ENCODE measurements at places on chromosomes 2 and 18.

GRCh38 chr2:76039505-76039904, 328.8 kb upstream of the GCFC2 start:
- no peak for DNase-seq

- no peak for DNase-seq
Observed at GRCh38 chr2:56871644-56872043, 687.9 kb downstream of the CCDC85A start.

GRCh38 chr2:28810384-28811285, at the start of gene SPDYA:
TSS of gene SPDYA (plus strand) at chr2:28810834. CDS start at chr2:28816015, 5,181 bp downstream.
- peak; percentile 76 for DNase-seq

DNA sequence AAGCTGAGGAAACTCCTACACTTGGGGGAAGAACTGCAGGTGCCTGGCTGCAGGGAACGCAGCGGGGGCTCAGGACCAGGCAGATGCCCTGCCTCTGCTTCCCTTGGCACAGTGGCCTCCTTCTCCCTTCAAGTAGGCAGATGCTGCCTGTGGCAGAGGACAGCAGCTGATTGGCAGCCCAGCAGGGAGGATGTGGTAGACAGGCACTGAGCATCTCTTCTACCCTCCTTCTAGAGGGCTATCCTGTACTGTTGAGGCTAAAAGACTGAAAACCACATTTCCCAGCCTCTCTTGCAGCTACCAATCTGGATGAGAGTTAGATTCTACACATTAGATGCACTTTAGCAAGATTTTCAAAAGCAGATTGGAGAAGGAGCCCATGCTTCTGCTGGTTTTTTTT, 105.7 kb downstream of the MSH2 start:
- no peak for DNase-seq

DNA sequence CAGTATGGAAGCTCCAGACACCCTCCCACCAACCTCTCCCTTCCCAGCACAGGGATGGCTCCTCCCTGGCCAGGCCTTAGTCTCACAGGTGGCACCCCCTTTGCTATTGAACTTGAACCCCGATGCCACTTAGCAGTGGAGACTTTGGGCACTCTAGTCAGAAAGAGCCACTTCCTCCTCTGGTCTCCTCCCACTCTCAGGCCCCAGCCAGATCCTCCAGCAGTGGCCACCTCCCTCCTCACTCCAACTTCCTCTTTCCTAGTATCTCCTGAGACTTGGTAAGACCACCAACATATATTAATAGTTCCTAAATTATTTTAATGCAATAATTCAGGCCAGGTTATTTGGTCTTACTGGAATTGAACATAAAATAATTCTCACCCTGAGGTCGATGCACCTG, 437.2 kb upstream of the ID2 start:
- DNase-seq = peak; percentile 46

GRCh38 chr2:44943031-44943692, 1.7 kb downstream of the SIX3 start:
- no peak for DNase-seq

DNA sequence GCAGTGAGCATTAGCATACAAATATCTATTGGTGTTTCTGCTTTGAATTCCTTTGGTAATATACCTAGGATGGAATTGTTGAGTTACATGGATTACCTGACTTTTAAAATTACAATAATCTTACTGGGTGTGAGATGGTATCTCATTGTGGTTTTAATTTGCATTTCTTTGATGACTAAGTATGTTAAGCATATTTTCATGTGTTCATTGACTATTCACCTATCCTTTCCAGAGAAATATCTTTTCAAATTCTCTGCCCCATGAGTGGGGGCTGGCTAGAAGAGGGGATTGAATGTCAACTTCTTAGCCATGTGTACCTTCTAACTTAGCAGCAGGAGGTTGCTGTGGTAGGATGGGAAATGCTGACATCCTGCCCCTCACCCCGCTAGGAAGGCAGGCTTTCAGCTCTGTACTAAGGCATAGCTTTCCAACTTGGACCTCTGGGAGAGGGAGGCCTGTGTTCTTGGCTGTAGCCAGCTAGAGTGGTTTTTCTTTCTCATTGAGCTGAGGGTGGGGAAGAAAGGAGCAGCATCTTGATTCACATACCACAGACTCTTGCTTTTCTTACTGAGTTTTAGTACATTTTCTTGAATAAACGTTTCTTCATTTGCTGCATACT, 63.3 kb upstream of the TTC27 start:
- no peak for DNase-seq

DNA sequence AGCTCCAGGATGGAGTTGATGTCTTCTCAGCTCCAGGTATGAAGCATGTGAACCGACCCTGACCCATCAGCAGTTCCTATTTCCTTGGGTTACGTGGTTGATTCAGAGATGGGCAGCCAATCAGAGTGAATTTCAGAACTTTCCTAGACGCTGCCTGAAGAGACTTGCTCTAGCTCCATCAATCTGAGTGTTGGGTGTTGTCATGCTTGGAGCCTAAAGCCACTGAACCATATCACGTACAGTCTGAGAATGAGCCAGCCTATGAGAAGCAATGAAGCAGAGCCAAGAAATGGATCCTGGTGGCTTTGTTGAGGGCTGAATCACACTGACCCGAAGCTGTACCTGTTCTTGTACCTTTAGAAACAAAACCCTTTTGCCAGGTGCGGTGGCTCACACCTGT, 19.6 kb upstream of the KLF7 start:
- no peak for DNase-seq

- DNase-seq = no peak
Observed at GRCh38 chr2:46317094-46317486, 19.9 kb downstream of the EPAS1 start.

GRCh38 chr2:11980809-11981208, 234.4 kb downstream of the LPIN1 start:
- DNase-seq = no peak

DNA sequence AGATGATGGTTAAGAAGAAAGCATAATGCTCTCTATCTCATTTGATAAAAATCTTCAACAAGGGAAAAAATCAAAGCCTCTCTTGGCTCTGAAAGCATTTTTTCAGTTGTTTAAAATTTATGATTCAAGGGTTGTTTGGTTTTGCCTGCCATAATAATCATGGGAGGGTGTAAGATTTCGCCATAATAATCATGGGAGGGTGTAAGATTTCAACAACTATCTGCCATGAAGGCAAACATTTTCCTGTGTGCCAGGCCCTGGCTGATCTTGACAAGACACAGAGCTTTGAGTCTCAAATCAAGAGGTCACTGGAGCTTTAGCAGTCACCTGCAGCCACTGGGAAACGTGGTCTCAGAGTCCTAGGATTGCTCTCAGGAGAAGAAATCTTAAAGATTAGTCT, 175.1 kb upstream of the PIEZO2 start:
- DNase-seq = no peak

GRCh38 chr2:128325611-128326181, 7.0 kb upstream of the HS6ST1 start:
- no peak for DNase-seq

- peak; percentile 97 for DNase-seq
Observed at GRCh38 chr2:215793747-215794595, 219.4 kb downstream of the MREG start.

- peak; percentile 41 for DNase-seq
Observed at GRCh38 chr2:215833531-215834162, 179.7 kb downstream of the MREG start.

DNA sequence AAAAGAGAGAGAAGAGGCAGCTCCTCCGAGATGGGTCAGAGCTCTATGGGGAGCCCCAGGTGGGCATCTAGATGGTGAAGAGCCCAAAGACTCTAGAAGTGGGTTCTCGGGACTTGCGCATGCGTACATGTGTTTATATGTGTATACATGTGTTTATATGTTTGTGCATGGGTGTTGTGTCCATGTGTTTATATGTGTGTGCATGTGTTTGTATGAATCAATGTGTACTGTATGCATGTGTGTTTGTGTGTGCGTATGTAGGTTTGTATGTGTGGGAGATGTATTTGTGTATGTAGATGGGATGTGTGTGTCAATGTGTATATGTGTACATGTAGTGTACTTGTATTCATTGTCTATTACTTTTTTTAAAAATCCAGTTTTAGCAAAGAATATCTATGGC, 25.6 kb downstream of the DNPEP start:
- no peak for DNase-seq

DNA sequence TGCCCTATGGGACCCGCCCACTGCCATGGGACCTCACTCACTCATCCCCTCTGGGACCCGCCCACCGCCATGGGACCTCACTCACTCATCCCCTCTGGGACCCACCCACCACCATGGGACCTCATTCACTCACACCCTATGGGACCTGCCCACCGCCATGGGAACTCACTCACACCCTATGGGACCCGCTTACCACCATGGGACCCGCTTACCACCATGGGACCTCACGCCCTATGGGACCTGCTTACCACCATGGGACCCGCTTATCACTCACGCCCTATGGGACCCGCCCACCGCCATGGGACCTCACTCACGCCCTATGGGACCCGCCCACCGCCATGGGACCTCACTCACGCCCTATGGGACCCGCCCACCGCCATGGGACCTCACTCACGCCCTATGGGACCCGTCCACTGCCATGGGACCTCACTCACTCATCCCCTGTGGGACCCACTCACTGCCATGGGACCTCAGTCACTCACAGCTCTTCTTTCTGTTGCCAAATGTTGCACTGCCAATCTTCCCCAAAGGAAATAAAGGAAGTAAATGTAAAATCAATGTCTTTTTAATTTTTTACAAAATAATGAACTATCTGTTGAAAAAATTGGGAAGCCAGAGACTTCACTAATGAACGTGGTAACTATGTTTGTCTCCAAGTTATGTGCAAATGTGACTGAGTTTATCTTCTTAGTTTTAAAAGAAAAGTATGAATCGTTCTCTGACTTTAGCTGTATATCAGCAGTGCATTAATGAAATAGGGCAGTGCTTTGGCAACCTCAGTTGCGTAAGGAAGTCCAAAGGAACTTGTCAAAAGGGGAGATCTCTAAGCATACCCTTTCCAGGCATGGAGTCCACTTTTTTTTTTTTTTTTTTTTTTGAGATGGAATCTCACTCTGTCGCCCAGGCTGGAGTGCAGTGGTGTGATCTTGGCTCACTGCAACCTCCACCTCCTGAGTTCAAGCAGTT, 101.5 kb upstream of the MGAT5 start:
- no peak for DNase-seq

DNA sequence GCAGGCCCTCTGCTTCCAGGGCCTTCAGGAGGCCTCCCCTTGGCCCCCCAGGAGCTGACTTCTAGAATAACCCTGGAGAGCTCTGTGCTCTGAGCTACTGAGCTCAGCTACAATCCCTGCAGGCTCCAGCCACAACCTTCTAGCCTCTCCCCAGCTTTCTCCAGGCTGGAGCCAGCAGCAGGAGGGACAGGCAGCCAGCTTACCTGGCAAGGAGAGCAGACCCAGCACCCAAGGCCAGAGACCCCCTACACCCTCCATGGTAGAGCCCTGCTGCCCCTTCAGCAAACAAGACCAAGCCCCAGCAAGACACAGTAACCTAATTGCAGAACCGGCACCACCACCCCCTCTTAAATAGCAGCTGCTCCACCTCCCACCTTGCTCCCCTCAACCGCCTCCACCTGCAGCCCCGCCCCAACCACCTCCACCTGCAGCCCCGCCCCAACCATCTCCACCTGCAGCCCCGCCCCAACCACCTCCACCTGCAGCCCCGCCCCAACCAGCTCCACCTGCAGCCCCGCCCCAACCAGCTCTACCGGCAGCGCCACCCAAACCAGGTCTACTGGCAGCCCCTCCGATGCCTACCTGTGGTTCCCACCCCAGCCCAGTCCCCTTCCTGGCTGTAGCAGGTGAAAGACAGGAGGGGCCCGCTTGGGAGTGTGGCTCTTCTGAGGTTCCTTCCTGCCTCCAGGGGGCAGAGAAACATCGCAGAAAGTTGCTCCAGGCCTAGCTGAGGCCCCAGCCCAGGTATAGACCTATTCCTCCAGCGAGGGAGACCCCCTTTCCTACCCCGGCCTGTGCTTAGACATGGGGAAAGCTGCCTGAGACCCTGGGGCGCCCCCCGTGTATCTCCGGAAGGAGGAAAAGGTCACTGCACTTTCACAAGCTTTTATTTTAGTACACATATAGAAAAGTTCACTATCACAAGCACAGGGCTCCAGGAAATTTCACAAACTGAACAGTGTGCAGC, at the start of gene ASTL:
ASTL (minus strand) TSS at position 324 of the 967 bp plus-strand sequence; CDS start at position 258, 66 bp downstream.
- DNase-seq = peak; percentile 61

DNA sequence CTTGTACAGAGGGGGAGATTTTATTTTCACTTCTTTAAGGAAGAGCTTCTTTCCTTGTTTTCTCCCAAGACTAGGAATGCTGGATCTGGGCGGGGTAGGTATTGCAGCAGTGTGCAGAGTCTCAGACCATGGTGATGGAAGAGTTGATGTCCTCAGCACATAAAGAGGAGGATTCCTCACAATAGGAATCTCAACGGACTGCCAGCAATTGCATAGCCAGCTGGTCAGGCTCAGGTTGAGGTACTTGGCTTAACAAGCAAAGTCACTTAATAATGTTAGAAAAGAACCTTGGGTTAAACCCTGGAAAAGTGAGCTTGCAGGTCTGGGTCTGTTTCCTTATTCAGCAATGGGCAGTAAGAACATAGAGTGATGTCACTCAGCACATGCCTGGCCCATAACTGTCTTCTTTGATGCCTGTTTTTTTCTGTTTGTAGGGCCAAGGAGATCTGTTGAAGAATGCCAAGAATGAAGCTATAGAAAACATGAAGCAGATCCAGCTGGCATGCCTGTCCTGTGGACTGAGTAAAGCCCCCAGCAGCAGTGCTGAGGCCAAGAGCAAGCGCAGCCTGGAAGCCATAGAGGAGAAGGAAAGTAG, 342.1 kb downstream of the PLCL1 start:
- DNase-seq = no peak

GRCh38 chr2:219499058-219499307, 292 bp downstream of the GMPPA start:
- DNase-seq = no peak

- no peak for DNase-seq
Observed at GRCh38 chr2:71940695-71941094, 207.0 kb downstream of the CYP26B1 start.

GRCh38 chr2:12719400-12720277, 2.9 kb downstream of the TRIB2 start:
- DNase-seq = no peak

DNA sequence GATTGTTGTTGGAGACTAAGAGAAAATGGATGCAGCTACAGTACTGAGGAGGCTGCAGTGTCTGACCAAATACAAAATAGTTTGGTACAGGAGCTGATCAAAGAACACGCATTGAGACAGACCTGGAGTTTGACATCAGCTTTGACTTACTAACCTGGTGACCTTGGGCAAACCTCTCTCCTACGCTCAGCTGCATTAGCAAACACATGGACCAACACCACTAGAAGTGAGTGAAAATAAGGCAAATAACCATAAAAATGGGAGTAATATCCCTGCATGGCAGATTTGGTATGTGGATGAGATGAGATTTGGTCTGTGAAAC, 126.5 kb downstream of the LPIN1 start:
- DNase-seq = no peak

- no peak for DNase-seq
Observed at GRCh38 chr18:11801573-11801972, 49.6 kb upstream of the CHMP1B start.

- no peak for DNase-seq
Observed at GRCh38 chr2:66901344-66901743, 466.4 kb downstream of the MEIS1 start.

DNA sequence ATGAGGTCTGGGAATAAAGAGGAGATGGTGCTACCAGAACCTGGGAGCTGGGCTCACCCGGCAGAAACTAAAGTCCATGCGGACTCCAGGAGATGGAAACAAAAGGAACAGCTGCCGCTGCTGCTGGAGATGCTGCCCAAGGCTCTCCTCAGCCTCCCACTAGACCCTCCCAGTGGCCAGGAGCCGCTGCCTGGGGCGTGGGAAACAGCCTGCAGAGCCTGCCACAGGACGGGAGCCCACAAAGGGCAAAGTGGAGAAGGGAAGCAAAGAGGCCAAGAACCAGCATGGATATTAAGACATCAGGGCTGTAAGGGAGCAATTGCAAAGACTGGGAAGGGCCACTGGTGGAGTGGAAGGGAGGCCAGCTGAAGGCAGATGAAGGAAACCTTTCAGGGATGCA, 179.6 kb downstream of the NCK2 start:
- no peak for DNase-seq

All from hematopoietic multipotent progenitor cell treated with erythropoietin and hydrocortisone succinate and interleukin-3 and kit ligand, for 8 days (in vitro differentiated cells).